NCI-H1930 (cell line): ENCODE measurements at places on chromosomes 1 and 21.

DNA sequence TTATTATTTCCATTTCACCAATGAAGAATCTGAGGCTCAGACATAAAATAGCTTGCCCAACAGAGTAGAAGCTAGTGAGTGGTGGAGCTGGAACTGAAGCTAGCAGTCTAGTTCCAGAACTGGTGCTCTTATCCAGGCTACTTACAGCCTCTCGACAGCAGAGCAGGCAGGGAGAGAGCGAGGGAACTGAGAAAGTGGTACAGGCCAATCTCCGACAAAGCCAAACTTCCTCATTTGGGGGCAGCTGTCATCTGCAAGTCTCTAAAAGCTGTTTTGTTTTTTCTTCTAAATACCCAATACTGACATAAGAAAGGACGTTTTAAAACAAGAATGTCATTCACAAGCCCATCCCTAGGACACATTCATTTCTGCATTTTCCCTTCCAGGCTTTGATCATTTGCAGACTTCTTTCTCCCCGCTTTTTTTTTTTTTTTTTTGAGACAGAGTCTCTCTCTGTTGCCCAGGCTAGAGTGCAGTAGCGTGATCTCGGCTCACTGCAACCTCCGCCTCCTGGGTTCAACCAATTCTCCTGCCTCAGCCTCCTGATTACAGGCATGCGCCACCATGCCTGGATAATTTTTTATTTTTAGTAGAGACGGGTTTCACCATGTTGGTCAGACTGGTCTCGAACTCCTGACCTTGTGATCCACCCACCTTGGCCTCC is 20.0 kb downstream of the YIPF1 start:
- DNase-seq, result no peak

- no peak for DNase-seq
Measured at GRCh38 chr1:226558036-226558650, 9.6 kb downstream of the STUM start.

GRCh38 chr1:107590900-107591622 is 373.9 kb downstream of the VAV3 start:
- no peak for DNase-seq

DNA sequence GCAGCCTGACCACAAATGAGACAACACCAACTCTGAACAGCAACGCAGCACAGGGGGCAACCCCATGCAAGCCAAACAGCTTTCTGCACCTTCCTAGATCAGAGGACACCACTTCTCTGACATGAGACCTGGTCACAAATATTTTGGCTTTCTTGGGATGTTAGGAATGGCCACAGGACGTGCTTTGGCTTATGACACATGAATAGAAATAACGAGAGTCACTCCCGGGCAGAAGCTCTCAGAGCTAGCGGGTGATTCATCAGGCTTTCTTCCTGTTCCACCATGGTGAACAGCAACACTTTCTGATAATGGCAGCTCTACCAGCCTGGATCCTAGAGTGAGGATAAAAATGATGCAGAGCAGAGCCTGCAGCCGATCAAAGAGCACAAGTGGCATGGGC is 39.4 kb downstream of the PAFAH2 start:
- no peak for DNase-seq

- no peak for DNase-seq
Measured at GRCh38 chr21:40769231-40769630, 77.7 kb downstream of the DSCAM start.

GRCh38 chr1:231969076-231969475 is 342.5 kb downstream of the DISC1 start:
- DNase-seq, result no peak

GRCh38 chr1:204141131-204141530 is 10.7 kb downstream of the ETNK2 start:
- DNase-seq, result no peak

GRCh38 chr1:16221499-16221898 is 9.0 kb upstream of the ARHGEF19 start:
- DNase-seq, result no peak

DNA sequence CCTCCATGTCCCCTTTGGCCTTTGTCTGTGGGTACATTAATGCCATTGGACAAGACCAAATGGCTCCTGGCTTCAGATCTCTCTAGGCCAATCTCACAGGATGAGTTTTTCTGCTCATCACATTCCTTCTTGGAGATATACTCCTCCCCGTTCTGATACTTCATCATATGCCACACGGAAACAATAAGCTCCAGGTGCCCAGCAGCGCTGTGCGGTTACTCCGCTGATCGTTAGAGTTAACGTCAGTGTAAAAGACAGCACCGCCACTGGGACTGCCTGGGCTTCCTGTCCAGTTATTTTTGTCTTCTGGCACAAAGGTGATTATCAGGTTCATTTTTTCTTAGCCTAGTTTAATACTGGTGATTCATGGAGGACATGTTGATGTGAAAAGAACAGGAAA is 22.5 kb downstream of the CACHD1 start:
- DNase-seq, result no peak
